ENCODE measurements at places on chromosomes 7 and 10.

- DNase-seq = no peak
These were observed 18.6 kb downstream of the SFTPD start for GRCh38 chr10:79930267-79930666.

DNA sequence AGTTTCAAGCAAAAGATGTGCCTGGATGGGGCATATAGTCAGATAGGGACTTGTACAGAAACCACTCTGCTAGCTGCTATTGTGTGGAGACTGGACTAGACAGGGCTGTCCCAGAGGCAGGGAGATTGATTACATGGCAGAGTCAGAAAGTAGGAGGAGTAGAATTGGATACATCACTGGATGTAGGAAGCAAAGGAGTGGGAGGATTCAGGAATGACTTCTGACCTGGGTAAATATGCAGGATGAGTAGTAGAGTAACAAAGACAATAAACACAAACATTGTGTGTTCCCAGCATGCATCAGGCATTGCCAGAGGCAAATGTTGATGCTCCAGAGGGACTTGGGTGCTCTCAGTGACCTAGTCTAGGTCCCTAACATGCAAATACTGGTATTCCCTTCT is 30.9 kb upstream of the MAT1A start:
- no peak for DNase-seq

- DNase-seq = no peak
These were observed 45.0 kb upstream of the DIP2C start for GRCh38 chr10:734481-734880.

GRCh38 chr7:131109759-131110296 is 217.8 kb upstream of the MKLN1 start:
- DNase-seq = peak; percentile 41

DNA sequence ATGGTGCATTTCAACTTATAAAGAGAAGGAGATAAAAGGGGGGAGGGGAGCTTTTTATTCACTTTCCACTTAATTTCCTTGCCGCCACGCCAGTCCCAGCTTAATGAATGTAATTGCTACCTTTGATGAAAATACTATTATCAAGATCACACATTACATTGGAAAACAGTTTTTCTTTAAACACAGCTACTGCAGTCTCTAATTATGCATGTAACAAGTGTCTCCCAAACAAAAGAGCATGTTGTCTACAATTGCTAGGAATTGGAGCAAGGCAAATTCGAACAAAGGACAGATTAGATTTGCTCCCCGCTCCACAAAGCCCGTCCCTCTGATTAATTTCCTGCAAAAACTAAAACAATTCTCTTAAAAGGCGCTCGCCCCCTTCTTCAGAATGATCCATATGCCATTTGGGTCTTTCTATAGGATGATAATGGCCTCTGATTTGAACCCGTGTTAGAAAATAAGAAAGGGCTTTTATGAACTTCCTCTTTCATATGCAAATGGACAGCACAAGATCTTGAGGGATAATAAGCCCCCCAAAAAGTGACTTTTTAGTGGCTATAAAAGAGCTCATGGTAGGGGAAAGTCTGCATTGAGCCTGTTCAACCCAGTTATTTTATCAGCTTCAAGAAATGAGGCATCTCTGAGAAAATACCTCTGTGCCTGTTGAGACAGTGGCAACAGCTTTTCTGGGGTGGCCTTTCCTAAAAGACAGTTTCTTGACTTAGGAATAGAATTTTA is 60.6 kb downstream of the ACADSB start:
- DNase-seq = no peak

GRCh38 chr10:96292971-96293920 is 11.0 kb upstream of the DNTT start:
- DNase-seq = peak; percentile 33

GRCh38 chr7:16670731-16671344 is 24.9 kb downstream of the BZW2 start:
- DNase-seq = no peak

DNA sequence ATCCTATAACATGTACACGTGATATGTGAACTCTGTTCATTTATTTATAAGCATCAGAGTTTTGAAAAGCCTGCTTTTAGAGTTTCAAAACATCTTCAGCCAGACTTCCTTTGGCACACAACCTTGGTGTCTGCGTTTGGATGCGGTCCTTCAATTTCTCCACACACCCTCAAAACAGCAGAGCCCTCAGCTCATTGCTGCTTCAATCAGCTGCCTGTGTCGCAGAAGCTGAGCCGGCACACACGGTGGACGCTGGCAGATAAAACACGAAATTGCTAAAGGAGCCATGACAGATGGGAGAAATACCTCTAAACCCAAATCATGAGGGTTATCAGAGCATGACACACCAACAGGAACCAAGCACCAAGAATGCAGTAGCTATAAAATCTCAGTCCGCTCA is 396.4 kb upstream of the AKR1E2 start:
- no peak for DNase-seq

GRCh38 chr10:113610631-113611601 is 52.9 kb downstream of the NRAP start:
- DNase-seq = no peak

- no peak for DNase-seq
These were observed 325.8 kb upstream of the ZMIZ1 start for GRCh38 chr10:78742730-78743615.

- peak; percentile 12 for DNase-seq
These were observed 22.7 kb downstream of the FAM237B start for GRCh38 chr7:90298145-90299038.

DNA sequence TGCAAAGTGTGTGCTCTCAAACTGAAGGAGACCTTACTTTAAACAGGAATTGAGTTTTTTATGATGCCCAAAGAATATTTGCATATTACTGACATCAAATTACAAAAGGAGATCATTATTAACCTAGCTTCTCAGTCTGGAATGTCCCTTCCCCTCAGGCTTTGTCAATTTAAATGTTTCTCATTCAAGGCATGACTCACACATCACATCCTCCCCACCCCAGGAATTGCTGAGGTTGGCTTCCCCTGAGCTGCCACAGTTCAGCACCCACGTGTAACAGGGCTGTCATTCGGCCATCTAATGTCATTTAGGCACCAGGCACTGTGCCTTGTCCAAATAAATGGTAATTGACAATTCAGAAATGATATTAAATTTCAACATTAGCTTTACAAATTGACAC is 305.9 kb upstream of the MGMT start:
- no peak for DNase-seq

- peak; percentile 33 for DNase-seq
These were observed 4.7 kb upstream of the NOS3 start for GRCh38 chr7:150986099-150986512.

DNA sequence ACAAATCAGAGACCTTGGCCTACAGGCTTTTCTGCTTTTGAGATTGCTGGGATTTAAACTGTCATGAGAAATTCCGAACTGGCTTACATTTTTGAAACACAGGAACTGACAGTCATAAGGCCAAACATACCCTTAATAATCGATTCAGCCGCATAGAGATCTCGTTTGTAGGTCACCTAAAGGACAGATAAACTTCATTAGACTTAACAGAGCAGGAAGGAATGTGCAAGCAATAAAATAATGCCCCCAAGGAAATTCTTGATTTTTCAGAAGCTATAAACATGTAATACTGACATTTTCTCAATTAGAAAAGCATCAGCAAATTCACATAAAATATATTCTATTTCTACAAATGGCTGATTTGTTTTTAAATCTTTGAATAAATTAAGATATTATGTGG is 120.0 kb downstream of the CRPPA start:
- peak; percentile 5 for DNase-seq

DNA sequence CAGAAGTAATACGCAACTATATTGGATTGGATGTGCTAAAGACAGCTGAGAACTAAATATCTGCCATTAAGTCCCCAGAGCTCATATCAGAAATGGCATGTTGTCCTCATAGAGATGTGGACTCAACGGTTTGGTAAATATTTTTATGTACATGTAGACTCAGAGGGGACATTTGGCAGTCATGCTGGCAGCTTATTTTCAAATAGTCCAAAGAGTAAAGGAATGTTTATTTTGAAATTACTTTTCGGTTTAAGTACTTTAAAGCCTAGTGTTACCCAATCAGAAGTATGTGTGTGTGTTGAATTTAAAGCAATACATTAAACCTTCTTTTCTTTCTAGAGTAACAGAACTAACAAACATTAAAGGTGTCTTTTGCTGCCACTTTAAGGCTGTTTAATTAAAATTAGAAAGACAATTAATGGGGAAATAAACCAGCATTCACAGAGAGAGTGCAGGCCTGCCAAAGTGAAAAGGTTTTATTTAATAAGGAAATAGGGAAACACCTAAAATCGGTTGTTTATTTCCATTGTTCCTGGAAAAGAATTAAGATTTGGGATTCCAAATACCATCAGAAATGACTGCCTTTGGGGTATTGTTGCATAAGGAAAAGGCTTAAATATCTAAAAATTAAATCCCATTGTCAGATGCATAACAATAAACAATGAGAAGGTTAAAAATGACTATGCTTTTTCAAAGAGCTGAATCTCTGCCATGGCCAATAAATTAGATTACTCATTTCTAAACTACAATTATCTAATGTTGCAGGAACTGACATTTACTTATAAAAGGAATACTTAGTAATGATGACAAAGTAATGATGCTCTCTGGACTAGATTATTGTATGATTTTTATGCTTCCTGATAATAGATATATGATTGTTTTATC is 113.4 kb upstream of the AHR start:
- DNase-seq = no peak

GRCh38 chr7:143388491-143389101 is 7.5 kb downstream of the ZYX start:
- DNase-seq = no peak

GRCh38 chr10:124557648-124558338 is 96.2 kb downstream of the LHPP start:
- no peak for DNase-seq

DNA sequence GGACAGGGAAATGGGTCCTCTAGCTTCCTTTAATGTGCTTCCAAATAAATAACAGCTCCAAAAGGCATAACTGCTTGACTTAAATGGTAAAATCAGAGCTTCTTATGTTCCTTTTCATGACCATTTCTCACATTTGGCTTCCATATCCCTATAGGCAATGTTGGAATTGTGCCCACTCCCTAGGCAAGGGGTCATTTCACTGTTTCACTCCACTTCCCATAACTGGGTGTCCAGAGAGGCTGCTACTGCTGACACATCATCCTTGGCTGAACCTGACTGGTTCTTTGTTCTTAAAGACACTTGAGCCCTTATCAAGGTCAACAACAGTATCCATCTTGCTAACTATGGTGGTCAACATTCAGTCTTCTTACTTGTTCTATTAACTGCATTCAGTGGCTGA is 37.1 kb downstream of the PRTFDC1 start:
- DNase-seq = no peak

DNA sequence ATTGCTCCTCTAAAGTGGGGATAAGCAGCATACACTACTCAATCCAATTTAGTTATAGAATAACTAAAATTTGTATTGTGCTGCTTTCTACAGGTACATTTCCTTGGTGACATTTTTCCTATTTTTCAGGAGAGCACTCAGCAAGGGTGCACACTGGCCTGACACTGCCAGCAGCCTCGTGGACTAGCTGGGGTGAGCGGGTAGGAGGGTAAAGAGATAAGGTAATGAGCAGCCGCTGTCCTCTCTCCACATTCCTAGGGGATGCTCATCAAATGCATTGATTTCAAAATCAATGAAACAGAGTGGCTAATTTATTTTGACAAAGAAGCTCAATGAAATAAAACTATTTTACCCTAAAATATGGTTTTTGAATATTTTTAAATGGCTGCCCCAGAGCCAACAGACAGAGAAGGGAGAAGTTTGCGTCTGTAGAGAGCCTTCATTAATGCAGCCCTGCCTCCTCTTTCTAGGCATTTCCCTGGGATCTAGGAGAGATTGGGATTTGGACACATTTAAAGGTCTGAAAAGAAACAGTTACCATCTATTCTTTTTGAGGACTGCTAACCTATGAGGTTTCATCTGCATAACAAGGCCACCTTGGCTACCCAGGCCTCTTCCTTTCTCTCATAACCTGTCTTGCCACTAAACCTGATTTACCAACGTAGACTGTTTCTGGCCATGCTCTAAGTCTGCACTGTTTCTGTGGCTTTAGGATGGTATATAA is 561.0 kb downstream of the IPMK start:
- DNase-seq = no peak

DNA sequence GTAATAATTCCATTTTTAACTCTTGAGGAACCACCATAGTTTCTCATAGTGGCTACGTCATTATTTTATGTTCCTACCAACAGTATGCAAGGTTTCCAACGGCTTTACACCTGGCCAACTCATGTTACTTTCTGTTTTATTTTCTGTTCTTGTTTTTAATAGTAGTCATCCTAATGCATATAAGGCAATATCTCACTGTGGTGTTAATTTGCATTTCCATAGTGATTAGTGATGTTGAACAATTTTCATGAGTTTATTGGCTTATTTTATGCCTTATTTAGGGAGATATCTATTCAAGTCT is 465.5 kb upstream of the KLF6 start:
- DNase-seq = no peak

DNA sequence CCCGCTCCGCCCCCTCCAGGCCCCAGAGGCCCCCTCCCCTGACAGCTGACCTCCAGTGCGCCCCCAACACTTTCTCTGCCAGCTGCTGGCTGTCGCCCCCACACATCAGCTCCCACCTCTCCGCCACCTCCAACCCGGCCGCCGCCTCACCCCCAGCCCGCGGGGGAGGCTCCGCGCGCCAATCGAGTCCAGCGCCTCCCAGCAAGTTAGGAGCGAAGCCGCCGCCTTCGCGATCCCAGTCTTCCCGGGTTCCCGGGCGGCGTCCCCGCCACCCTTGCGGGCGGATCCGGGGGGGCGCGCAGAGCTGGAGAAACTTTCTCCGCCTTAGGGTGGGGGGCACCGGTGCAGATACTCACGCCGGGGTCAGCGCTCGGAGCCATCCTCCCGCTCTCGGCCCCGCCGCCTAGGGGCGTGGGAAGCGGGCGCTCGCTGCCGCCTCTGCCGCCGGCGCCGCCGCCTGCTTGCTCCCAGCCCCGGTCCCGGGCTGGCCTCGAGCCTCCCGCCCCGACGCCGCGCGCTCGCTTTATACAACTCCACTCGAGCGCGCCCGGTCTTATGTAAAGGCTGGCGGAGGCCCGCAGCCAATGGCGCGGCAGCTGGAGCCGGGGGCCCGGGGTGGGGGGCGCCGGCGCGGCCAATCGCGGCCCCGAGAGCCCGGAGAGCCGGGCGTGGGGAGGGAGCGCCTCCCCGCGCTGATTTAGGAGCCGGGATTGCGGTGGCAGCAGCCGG is at the start of gene CRTAC1:
Gene CRTAC1 (minus strand): TSS at position 529 of the 729 bp plus-strand sequence. CDS start 149 bp downstream, at position 380.
- DNase-seq = no peak

DNA sequence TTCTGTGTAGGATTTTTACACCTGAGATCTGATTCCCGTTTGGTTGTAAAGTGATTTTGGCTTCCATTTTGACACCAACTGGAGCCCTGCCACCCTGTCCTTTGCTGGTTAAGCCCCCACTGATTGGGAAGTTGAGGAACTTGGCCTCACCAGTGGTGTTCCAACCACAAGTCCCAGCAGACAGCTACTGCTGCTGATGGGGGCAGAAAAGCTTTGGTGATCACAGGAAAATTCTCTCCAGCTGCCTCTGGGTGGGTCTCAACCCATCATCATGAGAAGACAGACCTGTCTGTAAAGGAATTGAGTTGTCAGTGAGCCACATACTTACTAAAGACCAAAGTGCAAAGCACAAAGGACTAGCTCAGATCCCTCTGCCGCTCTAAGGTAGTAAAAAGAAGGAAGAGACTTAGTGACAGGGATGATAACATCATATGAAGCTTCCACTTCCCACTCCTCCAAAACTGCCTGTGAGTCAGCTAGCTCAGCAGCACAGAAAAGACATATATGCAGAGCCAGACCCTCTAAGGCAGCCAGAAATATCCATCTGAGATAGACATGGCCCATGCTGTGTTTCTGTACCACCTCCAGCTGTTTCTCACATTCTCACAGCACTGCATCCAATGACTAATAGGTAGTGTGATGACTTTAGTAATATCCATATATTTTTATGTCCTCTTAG is 22.4 kb upstream of the LRRC17 start:
- no peak for DNase-seq
